ENCODE measurements at places on chromosomes 12 and 14. TPM values are rescaled to one million over a fixed set of nuclear protein-coding genes. Genes with fewer than 3 reads are reported as not detected.

KCNK10 gene
- not detected for total RNA-seq

HSPB8 gene
- total RNA-seq = not detected

KRT2 gene
- total RNA-seq = 0.10 TPM

ACRBP gene
- total RNA-seq = 1.7 TPM

CCDC85C gene
- 7.5 TPM for total RNA-seq

LRRIQ1 gene
- not detected for total RNA-seq

L3HYPDH gene
- total RNA-seq = 17.6 TPM

SERPINA9 gene
- total RNA-seq = not detected

GRCh38 chr14:25463480-25463879, 413.5 kb upstream of the STXBP6 start:
- H3K36me3 ChIP-seq = no peaks in the 10 kb centered on the region
- DNase-seq = no peak
- no peak overlapping the region for H3K27ac ChIP-seq
- no peaks in the 10 kb centered on the region for H3K27me3 ChIP-seq
- H3K4me1 ChIP-seq = no peaks in the 10 kb centered on the region

- peak overlapping the region; percentile 53 for H3K4me3 ChIP-seq
- no peaks in the 10 kb centered on the region for H3K36me3 ChIP-seq
- peak; percentile 60 for DNase-seq
- peaks cover 59% of the 10 kb centered on the region for H3K27me3 ChIP-seq
Measured at GRCh38 chr14:20652996-20653975, 11.8 kb upstream of the OR6S1 start.

GRCh38 chr12:46260913-46261476, 7.8 kb downstream of the SLC38A1 start:
- no peak for DNase-seq
- no peak overlapping the region for H3K27ac ChIP-seq
- peaks cover 32% of the 10 kb centered on the region for H3K4me1 ChIP-seq
- H3K27me3 ChIP-seq = no peaks in the 10 kb centered on the region
- peaks cover 46% of the 10 kb centered on the region for H3K36me3 ChIP-seq

DNA sequence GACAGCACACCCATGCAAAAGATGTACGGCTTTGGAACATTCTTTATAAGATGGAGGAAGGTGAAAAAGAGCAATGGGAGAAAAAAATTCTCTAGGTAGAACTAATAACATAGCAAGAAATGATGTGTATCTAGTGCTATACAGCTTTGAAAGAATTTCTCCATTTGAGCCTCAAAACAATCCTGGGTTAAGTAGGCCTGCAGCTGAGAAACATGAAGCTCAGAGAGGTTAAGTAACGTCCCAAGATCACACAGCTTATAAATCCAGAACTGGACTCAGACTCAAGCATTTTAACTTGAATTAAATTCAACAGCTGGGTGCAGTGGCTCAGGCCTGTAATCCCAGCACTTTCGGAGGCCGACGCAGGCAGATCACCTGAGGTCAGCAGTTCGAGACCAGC, 32.9 kb downstream of the TTC7B start:
- H3K27me3 ChIP-seq = no peaks in the 10 kb centered on the region
- no peaks in the 10 kb centered on the region for H3K4me1 ChIP-seq
- H3K4me3 ChIP-seq = no peak overlapping the region
- H3K27ac ChIP-seq = no peak overlapping the region

- H3K27ac ChIP-seq = no peak overlapping the region
- no peak for DNase-seq
- H3K4me3 ChIP-seq = no peak overlapping the region
- H3K36me3 ChIP-seq = peaks cover 22% of the 10 kb centered on the region
Measured at GRCh38 chr12:53064613-53065436, 14.4 kb downstream of the SPRYD3 start.

DNA sequence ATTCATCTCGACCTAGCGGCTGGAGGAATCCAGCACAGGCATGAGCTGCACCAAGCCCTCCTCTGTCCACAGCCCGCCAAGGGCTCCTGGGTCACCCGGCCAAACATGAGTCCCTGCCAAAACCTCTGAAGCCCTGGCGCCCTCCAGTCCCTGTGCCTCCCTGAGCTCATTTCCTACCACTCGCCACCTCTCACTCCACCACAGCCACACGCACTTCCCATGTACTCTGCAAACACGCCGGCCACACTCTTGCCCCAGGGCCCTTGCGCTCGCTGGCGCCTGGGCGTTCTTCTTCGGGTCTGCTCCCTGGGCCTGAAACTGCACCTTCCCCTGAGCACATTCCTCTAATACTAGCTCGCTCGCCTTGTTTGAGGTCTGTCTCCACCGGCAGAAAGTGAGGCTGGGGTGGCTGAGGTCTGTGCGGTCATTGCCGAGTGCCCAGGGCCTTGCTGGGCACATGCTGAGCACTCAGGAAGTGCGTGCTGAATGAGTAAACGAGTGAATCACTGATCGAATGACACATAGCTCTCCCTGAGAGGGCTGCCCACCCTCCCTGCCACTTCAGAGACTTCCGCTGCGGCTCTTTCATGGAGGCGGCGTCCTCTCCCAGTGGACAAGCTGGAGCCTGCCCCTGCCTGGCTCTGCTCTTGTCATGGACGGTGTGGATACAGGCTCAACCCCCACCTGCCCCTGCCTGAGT, 33.7 kb upstream of the DLK1 start:
- no peak overlapping the region for H3K4me3 ChIP-seq
- H3K4me1 ChIP-seq = no peaks in the 10 kb centered on the region
- H3K27me3 ChIP-seq = no peaks in the 10 kb centered on the region
- no peak for DNase-seq
- no peak overlapping the region for H3K27ac ChIP-seq
- H3K36me3 ChIP-seq = no peaks in the 10 kb centered on the region

DNA sequence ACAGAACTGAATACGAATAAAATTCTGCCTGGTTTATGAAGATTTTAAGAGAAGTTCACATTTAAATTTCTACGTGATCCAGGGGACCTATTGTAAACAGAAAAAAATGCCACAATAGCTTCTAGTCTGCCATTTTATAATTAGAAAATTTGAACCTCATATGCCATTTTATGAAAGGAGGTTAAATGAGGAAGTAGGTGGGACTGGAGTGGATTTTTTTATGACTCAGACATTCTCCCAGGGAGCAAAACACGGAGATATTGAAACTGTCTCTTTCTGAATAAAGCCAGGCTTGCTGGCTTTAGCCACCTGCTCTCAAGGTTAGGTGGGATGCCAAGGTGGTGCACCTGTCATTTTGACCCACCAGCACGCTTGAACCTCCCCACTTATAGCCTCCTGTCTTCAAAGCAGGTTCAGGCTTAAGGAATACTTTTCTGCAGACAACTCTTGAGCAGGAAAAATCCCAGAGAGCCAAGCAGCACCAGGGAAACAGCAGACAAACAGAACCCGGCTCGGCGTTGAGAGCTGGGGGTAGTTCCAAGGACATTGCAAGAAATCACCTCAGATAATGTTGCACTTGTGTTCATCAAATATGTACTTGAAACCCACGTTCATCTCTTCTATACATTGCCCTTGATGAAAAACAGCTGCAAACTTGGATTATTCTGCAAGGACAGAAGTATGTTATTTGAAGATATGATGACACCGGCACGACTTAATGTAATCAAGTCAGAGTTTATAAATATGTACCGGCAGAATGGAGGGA, 203.7 kb downstream of the PPM1H start:
- no peaks in the 10 kb centered on the region for H3K36me3 ChIP-seq
- no peak overlapping the region for H3K4me3 ChIP-seq
- peaks cover 16% of the 10 kb centered on the region for H3K27me3 ChIP-seq
- no peak for DNase-seq

- no peak overlapping the region for H3K27ac ChIP-seq
- peaks cover 18% of the 10 kb centered on the region for H3K27me3 ChIP-seq
- no peaks in the 10 kb centered on the region for H3K36me3 ChIP-seq
- H3K4me3 ChIP-seq = no peak overlapping the region
- no peaks in the 10 kb centered on the region for H3K4me1 ChIP-seq
Measured at GRCh38 chr12:89299931-89300330, 52.4 kb downstream of the DUSP6 start.

GRCh38 chr14:64394423-64394822, 6.3 kb downstream of the MTHFD1 start:
- DNase-seq = no peak
- no peak overlapping the region for H3K4me3 ChIP-seq
- H3K36me3 ChIP-seq = peaks cover 62% of the 10 kb centered on the region
- H3K27ac ChIP-seq = peak overlapping the region; percentile 21
- H3K27me3 ChIP-seq = no peaks in the 10 kb centered on the region

DNA sequence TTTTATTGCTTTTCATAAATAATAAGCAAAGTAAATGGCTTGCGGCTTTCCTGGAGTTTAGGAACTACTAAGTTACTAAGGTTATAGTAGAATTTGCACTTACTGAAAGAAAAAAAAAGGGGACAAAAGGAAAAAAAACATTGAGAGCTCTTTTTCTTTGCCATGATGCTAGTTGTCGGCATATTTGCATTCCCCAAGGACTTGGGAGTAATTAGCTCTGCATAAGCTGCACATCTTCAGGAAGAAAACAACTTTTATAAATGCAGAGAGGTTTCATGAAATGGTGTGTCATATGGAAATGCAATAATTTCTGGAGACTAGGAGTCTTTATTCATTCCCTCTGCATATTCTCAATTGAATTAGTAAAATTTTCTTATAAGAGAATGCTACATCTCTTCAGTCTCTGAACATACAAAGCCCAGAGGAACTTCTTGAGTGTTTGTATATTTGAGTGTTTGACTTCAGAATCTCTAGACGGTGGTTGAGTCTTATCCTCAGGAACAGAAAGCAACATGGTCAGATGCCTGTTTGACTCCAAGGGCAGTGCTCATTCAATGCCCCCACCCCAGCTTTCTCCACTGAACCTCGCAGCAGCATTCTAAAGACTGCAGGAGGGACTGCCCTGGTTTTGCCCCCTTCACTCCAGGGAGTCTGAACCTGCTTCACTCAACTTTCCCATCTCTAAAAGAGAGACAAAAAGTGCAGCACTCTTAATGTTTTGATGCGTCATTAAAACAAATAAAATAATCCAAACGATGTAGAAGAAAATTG, 158.9 kb upstream of the EEA1 start:
- no peak overlapping the region for H3K4me3 ChIP-seq
- H3K27ac ChIP-seq = no peak overlapping the region
- no peaks in the 10 kb centered on the region for H3K27me3 ChIP-seq
- DNase-seq = no peak
- H3K4me1 ChIP-seq = peaks cover 14% of the 10 kb centered on the region

GRCh38 chr14:39755269-39755878, 323.1 kb upstream of the FBXO33 start:
- H3K36me3 ChIP-seq = no peaks in the 10 kb centered on the region
- H3K4me1 ChIP-seq = no peaks in the 10 kb centered on the region
- no peak overlapping the region for H3K4me3 ChIP-seq

GRCh38 chr14:90811641-90812040, 4.6 kb downstream of the TTC7B start:
- peaks cover 4% of the 10 kb centered on the region for H3K4me1 ChIP-seq
- H3K4me3 ChIP-seq = no peak overlapping the region
- H3K27me3 ChIP-seq = peaks cover 14% of the 10 kb centered on the region
- H3K27ac ChIP-seq = no peak overlapping the region

DNA sequence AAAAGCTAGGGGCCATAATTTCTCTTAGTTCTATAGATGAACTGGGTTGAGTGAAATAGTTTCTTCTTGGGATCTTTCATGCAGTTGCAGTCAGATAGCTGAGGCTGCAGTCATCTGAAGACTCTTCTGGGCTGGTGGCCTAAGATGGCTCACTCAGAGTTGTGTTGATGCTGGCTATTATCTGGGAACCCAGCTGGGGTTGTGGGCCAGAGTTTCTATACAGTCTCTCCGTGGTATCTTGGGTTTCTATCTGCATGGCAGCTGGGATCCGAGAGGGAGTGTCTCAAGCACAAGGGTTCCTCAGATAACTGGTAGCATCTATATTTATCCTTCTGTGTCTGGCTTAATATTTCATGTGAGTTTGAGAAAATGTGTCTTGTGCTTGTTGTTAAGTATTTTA, 21.1 kb downstream of the AVPR1A start:
- DNase-seq = no peak
- no peak overlapping the region for H3K27ac ChIP-seq
- H3K36me3 ChIP-seq = no peaks in the 10 kb centered on the region
- H3K4me3 ChIP-seq = no peak overlapping the region
- no peaks in the 10 kb centered on the region for H3K27me3 ChIP-seq

DNA sequence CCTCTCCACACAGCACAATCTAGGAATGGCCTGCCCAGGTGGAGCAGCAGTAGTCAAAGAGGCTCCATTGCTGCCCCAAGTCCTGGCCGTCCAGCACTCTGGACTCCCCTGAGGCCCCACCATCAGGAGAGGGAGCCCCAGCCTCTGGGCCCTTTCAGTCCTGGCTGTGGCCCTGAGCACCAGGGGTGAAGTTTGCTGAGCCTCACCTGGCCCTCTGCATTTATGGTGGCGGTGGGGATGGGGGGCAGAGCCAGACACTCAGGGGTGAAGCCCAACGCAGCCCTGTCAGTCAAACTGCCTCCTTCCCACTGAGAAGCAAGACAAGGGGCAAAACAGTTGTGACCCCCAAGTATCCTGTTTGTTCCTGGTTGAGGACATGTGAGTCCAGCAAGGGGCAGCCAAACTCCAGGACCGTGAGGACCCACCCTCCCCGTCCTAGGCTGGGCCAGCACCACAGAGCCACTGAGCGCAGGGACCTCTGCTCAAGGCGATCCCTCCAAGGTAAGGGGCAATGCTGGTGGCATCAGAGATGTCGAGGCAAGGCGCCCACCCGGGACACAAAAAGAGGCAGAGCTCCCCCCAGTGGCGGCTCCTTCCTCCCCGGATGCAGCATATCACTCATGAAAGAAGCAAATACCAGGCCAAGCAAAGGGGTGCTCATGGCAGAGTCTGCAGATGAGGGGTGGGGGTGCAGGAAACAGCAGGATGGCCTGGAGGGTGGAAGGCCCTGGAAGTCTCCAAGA, 4.8 kb upstream of the AMN start:
- peaks cover 9% of the 10 kb centered on the region for H3K4me1 ChIP-seq
- H3K4me3 ChIP-seq = no peak overlapping the region
- H3K27ac ChIP-seq = peak overlapping the region; percentile 56
- no peaks in the 10 kb centered on the region for H3K27me3 ChIP-seq

- no peaks in the 10 kb centered on the region for H3K36me3 ChIP-seq
- H3K4me3 ChIP-seq = no peak overlapping the region
- H3K27me3 ChIP-seq = no peaks in the 10 kb centered on the region
Measured at GRCh38 chr14:75297411-75298040, 18.9 kb downstream of the FOS start.

DNA sequence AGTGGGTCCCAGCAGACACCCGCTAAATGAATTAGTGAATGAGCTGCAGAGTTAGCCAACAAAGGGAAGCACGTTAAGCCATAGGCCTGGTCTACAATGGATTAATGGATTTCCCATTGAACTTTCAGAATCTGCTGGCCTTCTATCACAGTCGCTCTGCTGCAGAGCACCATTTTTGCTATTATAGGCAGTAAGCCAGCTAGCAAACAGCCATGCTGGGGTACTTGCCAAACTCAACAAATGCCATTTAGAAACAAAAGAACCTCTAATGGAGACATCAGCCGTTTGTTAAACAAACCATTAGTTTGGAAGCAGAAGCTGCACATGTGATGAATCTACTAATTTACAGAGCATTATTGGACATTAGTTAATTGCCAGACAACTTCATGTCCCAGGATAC, 181.1 kb upstream of the STXBP6 start:
- DNase-seq = no peak
- no peaks in the 10 kb centered on the region for H3K36me3 ChIP-seq
- no peaks in the 10 kb centered on the region for H3K27me3 ChIP-seq
- no peaks in the 10 kb centered on the region for H3K4me1 ChIP-seq

Data from activated CD8-positive, alpha-beta T cell treated with anti-CD3 and anti-CD28 coated beads, Interleukin-2, amount 10 ng/mL, durations not matched to agents 7 days and 5 days (primary cell).